ENCODE measurements at places on chromosomes 2 and 18.

- DNase-seq, result no peak
Observed at GRCh38 chr2:220959391-220959802, 612.7 kb downstream of the EPHA4 start.

DNA sequence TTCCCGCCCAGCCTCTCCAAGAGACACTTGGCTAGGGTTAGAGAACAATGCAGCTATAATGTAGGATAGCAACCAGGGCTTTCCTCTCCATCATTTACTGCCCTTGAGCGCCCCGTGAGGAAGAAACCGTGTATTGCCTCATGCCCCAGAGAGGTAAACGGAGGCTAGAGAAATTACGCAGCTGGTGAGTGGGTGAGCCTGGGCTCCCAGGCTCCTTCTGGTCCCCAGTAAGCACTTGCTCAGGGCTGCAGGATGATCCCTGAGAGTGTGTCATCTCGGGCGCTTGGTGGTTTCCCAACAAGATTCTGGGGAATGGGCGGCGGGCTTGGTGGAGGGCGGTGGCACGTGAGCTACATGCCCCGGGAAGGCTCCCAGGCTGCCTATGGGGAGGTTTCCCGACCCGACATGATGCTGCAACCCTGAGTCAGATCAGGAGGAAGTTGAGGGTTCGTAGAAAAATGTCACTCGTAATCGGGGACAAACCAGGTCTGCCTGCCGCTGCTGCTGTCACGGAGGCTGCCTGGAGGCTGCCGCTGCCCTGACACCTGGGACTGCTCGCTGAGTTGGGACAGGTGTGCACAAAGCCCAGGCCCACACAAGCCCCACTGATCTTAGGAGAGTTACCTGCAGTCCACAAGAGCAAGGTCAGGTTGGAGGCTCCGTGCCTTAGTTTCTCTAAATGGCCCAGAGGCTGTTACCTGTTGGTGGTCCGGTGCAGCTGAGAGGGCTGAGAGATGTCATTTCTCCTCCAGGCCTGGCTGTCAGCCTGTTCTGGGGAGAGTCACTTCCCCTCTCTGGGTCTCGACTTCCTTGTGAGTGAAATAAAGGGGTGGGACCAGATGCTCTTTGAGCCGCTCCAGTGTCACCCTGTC lies at the start of gene GPR55:
TSS of gene GPR55 (minus strand) at position 773 of the 872 bp plus-strand sequence. CDS start 14,280 bp downstream, outside the sequence.
- no peak for DNase-seq

- DNase-seq, result peak; percentile 94
Observed at GRCh38 chr2:126645211-126645618, 10.7 kb upstream of the GYPC start.

DNA sequence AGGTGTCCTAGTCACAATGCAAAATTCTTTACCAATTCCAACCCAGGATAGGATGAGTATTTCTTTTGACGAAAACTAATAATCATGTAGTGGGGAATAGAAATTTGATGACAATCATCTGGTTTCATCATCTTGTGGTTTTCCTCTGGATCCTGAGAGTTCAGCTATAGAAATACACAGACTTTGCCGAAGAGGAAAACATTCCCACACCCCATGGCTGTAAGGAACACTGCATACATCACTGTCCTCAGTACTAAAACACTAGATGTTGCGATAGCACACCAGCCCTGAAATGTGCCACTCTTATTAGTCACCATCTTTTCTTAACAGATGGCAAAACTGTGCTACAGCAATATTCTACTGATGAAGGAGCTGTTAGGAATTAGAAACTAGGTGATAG lies 29.4 kb downstream of the CERKL start:
- DNase-seq, result no peak

DNA sequence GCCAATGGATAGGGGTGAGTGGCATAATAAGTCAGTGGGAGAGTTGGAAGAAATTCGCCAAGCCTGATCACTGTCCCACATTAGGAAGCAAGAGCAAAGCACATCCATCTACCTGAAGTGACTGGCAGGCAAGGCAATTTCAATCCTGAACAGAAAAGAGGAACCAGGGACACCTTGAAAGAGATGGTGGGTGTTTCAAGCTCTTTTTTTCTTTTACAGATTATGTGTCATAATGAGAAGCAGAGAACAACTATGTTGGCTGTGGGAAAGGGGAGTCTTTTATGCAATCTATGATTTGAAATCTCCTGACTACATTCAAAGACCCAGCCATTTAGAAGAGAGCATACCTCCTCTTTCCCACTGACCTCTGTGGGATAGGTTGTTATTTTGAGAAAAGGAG lies 63.5 kb downstream of the TGIF1 start:
- DNase-seq, result no peak

DNA sequence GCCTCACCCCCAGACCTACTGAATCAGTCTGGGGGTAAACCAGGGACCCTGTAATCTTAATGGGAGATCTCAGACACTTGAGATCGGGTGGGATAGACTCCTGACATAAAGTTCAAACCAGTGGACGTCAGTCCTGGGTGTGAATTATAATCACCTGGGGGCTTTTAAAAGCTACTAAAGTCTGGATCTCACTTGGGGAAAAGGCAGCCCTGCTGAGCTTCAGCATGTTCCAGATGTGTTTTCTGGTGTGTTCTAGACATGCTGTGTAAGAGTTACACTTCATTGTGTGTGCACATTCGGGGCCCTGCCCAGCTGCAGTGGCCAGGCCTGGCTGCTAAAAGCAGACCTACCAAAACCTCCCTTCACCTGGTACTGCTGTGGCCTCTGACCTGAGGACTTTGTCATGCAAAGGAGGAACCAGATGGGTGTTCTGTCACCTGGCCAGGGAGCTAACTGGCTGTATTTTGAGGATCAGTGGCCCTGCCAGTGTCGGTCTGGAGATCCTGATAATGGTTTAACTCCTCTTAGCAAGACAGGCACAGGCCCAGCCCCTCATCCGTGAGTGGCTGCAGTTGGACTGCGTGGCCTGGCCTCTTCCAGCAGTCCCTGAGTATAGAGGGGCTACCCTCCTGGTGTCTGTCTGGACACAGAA lies 10.6 kb downstream of the RRM2 start:
- peak; percentile 45 for DNase-seq

GRCh38 chr2:44549856-44550255 lies 188.1 kb downstream of the CAMKMT start:
- DNase-seq, result no peak

DNA sequence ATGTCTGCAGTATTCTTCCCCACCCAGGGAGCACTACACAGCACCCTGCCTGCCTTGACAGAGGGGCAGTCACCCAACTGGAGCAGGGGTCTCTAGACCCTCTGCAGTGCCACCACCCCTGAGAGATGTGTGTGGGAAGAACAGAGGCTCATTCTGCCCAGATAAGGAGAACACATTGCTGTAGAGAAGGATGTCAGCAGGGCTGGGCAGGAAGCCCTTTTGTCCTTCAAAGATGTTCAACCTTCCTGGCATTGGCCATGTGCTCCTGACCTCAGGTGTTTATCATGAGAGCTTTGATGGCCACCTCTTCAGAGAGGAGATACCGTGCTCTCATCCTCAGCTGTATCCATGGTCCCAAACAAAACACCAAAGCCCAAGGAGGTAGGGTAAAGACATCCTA lies 4.6 kb upstream of the TEX51 start:
- DNase-seq, result no peak

DNA sequence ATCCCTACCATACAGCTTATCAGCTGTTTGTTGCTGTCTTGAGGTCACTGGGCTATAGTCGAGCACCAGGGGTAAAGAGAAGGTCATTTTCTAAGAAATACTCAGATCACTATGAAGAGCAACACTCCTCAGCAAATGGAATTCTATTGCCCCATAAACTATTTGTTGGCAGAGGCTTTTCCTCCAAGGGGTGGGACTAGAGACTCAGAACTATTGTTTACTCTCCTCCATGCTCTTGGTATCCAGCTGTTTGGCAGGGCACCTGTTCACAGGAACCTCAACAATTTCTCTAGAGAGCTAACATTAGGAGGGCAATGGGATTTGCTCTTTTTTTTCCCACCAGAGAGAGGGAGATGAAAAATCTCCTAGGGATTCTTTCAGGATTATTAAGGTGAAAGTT lies 249.1 kb upstream of the SPRED2 start:
- no peak for DNase-seq
